ENCODE measurements at places on chromosomes 1 and 21. TPM values are rescaled to one million over a fixed set of nuclear protein-coding genes. Genes with fewer than 3 reads are reported as not detected.

CFHR3 gene
- 64.2 TPM for total RNA-seq

HEATR1 gene
- 19.4 TPM for total RNA-seq

TRIM17 gene
- total RNA-seq: not detected

PLEKHA6 gene
- 12.8 TPM for total RNA-seq

LCE3C gene
- total RNA-seq: not detected

NBPF10 gene
- 0.89 TPM for total RNA-seq

COL24A1 gene
- total RNA-seq: under 0.01 TPM

PRELP gene
- total RNA-seq: 2.3 TPM

CD244 gene
- 2.4 TPM for total RNA-seq

CFHR1 gene
- total RNA-seq: 288 TPM

OR1C1 gene
- total RNA-seq: not detected

TOR1AIP1 gene
- total RNA-seq: 17.9 TPM

EFHD2 gene
- total RNA-seq: 23.0 TPM

APOBEC4 gene
- not detected for total RNA-seq

PTGS2 gene
- 0.33 TPM for total RNA-seq

SLC45A1 gene
- 0.08 TPM for total RNA-seq

ZBTB37 gene
- total RNA-seq: 6.1 TPM

S100A7 gene
- total RNA-seq: not detected

FCRL3 gene
- total RNA-seq: 0.59 TPM

SIK1 gene
- 1.3 TPM for total RNA-seq

NTNG1 gene
- total RNA-seq: under 0.01 TPM

IL6R gene
- 47.0 TPM for total RNA-seq

ST6GALNAC3 gene
- 5.0 TPM for total RNA-seq
